ENCODE measurements at places on chromosomes 1 and 21. TPM values are rescaled to one million over a fixed set of nuclear protein-coding genes. Genes with fewer than 3 reads are reported as not detected.

GFI1 gene
- total RNA-seq = 0.14 TPM

ID3 gene
- 310 TPM for total RNA-seq

DNA sequence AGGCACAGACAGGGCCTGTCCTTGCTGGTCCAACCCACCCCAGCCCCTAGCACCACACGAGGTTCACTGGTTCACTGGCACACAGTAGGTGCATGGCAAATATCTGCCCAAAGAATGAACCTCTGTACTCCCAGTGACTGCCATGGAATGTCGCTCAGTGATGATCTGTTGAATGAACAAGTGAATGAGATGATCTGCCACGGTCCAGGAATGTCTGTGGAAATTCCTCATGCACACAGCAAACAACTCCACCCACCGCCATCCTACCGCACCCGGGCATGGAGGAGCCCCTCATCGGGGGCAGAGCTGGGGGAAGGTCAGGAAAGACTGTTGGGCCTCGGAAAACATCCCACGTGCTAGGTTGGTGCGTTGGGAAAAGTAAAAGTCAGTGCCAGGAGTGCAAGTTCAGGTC lies 1.7 kb downstream of the HSPG2 start:
- peak; percentile 45 for DNase-seq

GRCh38 chr1:7702365-7702764 lies 68.7 kb upstream of the VAMP3 start:
- DNase-seq = no peak

GRCh38 chr1:19479351-19480120 lies 5.8 kb downstream of the CAPZB start:
- DNase-seq = peak; percentile 55

GRCh38 chr1:91697416-91697815 lies 188.5 kb downstream of the TGFBR3 start:
- no peak for DNase-seq

- peak; percentile 29 for DNase-seq
These were observed at the start of gene ADARB1 for GRCh38 chr21:45074048-45074817. Gene ADARB1, plus strand, starts transcription at chr21:45074580. Its CDS starts 97,077 bp downstream, at chr21:45171657.

GRCh38 chr1:161848676-161849075 lies 82.6 kb downstream of the ATF6 start:
- DNase-seq = no peak

- DNase-seq = no peak
These were observed 33.0 kb upstream of the PRRX1 start for GRCh38 chr1:170630977-170631376.

SMIM1 gene
- 1.2 TPM for total RNA-seq

GRCh38 chr1:23403038-23403336 lies 21.6 kb downstream of the TCEA3 start:
- DNase-seq = peak; percentile 80

DNA sequence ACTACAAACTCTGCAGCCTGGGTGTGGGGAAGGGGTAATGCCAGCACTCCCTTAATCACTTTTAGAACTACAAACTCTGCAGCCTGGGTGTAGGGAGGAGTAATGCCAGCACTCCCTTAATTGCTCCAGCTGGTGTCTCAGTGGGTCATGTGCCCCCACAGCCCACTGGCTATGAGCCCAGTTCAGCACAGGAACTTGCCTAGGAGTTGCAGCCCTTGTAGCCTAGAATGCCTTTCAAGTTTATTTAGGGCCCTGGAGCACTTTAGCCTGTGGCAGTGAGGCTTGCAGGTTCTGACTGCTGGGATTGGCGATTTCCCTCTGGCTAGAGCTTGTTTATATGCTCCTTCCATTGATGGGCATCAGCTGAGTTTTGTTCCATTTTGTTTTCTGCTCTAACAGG lies 17.1 kb downstream of the VN1R5 start:
- no peak for DNase-seq

DNA sequence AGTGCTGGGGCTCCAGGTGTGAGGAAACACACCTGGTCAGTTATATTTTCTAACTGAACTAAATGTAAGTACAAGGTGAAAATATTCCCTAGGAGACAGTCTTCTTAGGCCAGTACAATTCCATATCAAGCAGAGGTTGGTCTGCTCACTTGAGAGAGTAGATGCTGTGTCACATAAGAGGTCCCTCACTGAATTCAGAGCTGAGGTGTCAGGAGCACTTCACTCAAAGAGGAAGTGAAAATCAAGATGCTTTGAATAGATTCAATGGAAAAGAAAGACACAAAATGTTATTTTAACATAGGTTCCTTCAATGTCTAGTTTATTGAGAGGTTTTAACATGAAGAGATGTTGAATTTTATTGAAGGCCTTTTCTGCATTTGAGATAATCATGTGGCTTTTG lies 4.3 kb upstream of the FCRL3 start:
- no peak for DNase-seq

DNA sequence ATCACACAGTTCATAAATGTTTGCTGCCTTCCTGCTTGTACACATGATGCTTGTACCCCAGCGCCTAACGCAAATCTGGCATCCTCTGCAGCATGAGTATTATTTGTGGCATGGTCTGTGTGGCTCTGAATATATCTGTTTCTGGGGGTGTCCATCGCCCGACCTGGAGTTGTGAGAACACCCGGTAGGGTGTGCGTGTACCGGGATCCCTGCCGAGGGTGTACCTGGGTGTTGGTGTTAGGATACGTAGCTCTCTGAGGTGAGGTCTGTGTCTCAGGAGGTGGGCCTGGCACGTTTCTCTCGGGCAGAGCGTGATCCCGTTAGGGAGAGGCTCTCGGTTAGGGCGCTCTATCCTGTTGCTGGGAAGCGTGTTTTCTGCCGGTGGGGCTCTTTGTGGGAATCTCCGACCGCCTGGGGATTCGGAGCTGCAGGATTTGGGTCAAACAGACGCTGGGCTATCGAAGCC lies 10.4 kb upstream of the CDC20 start:
- DNase-seq = no peak

DNA sequence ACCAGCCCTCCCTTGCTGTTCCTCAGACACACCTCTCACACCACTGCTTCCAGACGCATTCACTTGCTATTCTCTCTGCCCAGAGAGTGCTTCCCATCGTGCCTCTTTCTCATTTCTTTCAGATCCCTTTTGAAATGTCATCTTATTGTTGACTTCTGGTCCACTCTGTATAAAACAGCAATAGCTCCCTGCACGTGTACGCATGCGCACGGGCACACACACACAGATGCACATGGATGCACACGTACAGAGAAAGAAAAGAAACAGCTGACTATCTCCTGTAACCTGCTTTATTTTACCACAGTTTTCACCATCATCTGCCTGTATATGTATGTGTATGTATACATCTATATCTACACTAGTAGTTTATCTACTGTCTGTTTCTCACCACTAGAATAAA lies 285.9 kb upstream of the NR5A2 start:
- DNase-seq = no peak

DNA sequence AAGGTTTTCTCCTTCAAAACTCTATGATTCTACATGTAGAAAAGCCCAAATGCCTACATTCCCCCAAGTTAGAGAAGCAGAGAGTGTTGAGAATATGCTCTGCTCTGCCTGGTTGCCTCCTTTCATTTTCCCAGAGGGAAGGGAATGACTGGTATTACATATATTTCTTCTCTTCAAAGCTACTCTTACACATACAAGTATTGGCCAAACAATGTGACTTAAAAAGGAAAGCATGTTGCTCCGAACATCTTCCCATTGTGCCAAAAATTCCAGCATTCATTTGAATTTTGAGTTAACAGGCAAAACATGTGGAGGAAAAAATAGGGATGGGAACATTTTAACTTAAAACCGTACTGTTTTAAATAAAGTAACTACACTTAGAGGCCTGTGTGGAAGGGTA lies 125.2 kb downstream of the COQ8A start:
- no peak for DNase-seq
